ENCODE measurements at places on chromosomes 11 and 22.

GRCh38 chr11:121553389-121553788 lies 100.6 kb upstream of the SORL1-AS1 start:
- DNase-seq: no peak

- DNase-seq: peak; percentile 12
Measured at GRCh38 chr22:21055880-21056319, 10.2 kb downstream of the LRRC74B start.

GRCh38 chr11:130765406-130765805 lies 150.9 kb downstream of the SNX19 start:
- no peak for DNase-seq

- DNase-seq: no peak
Measured at GRCh38 chr11:121253951-121254350, 38.6 kb upstream of the SC5D start.

GRCh38 chr11:57560146-57560545 lies 7.3 kb downstream of the UBE2L6 start:
- no peak for DNase-seq

DNA sequence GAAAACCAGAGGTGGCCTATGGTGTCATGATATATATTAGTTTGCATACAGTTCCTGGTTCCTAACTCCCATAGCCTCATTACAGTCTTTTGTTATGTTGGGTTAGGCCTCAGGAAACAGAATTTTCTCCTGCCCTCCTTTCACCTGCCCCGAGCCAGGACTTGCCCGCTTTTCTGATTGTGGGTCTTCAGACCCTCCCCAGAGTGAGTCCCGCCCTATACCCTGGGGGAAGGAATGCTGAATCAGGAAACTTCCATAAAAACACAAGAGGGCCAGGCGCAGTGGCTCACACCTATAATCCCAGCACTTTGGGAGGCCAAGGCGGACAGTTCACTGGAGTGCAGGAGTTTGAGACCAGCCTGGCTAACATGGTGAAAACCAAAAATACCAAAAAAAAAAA lies 70.9 kb downstream of the SLC35F2 start:
- no peak for DNase-seq

DNA sequence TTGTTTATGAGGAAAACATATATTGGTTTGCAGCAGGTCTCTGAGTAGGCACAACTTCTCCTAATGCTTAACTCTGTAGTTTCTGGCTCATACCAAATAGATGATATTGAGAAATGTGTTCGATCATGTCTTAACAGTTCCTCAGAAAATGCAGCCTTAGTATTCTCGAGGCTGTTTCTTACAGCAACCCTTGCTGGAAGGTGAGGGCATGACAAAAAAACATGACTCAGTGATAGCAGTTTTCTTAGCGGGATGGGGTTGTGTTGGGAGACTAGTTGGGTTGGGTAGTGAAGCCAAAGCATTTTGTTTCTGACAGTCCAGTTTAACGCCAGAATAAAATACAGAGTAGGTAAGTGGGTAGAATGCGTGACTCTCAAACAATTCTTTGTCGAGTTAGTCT lies 94.7 kb upstream of the PARVA start:
- no peak for DNase-seq

DNA sequence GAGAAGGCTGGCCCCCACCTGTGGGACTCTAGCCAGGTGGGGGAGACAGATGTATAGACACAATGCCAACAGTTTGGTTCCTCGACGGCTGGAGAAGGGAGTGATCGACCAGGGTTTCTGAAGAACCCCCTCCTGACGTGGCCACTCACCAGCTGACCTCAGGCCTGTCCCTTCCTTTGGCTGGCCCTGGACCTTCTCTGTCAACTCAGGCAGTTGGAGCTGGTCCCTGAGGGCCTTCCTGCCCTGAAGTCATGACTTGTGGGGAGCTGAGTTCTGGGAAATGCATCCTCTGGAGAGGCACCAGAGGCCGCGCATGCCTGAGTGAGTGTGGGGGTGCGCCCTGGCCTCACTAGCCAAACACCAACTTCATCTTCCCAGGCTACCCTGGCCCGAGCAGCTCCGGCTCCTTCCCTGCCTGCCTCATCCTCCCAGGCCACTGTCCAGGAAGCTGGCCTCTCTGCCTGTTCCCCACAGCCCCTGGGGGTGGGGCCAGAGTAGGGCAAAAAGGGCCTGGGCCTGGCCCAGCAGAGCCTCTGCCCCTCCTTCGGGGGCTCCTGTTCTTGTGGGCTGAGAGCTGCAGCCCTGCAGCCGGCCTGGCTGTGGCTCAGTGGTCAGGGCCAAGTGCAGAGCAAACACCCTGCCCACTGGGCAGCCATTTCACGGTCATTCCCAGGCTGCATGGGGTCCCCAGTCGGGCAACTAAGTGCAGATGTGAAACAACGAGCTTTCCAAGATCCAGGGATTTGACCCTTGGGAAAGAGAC lies 23.6 kb downstream of the TXN2 start:
- no peak for DNase-seq

DNA sequence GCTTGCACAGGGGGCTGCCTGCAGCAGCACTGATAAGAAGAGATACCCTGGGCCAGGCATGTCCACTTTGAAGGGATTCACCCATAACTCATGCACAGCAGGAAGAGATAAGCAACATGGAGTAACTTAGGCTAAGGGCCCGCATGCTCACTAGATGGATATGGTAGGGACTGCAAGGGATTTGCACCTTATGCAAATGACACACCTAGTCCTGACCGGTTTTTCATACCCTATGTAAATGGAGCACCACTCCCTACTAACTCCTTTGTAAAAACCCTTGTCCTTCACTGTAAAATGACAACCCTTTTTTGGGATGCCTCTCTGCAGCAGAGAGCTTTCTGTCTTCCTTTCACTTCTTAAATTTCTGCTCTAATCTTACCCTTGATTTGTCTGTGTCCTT lies 658.9 kb upstream of the CCDC179 start:
- DNase-seq: no peak

- no peak for DNase-seq
Measured at GRCh38 chr22:32619614-32620426, 145.2 kb downstream of the FBXO7 start.

DNA sequence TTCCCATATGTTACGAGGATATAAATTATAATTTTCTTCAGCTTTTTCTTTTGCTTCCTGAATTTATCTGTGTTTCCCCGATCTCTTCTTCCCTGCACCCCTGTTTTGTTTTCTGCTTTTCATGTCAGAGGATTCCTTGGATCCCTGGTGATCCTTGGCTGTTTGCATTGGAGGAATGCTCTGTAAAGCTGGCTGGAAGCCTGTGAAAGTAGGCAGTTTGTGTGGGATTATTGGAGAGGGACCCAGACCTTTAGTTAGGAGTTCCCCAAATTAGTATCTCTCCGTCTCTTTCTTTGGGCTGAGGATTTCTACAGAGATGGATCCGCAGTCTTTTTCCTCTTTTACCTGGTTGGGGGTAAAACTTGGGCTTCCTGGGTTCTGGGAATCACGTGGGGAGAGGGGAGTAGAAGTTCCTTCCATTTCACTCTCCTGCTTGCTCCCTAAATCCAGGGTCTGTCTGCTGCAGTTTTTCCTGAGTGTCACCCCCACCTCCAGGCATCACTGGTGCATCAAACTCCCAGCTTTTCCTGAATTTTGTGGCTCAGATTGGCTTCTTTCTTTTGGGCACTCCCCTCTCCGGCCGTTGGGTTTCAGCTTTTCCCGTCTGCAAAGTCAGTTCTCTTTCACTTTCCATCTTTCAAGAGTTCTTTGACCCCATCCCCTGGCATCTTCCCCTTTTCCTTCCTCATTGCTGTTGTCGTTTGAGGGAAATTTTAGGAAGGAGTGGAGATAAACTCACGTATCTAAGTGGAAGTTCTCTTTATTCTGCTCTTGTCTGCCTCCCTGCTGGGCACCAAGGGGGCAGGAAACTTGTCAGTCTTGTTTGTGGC lies 79.1 kb upstream of the ALX4 start:
- DNase-seq: peak; percentile 74

GRCh38 chr11:59669611-59670009 lies 773 bp upstream of the PATL1 start:
- DNase-seq: peak; percentile 45

- DNase-seq: no peak
Measured at GRCh38 chr11:126109941-126110731, 47.5 kb upstream of the CDON start.

DNA sequence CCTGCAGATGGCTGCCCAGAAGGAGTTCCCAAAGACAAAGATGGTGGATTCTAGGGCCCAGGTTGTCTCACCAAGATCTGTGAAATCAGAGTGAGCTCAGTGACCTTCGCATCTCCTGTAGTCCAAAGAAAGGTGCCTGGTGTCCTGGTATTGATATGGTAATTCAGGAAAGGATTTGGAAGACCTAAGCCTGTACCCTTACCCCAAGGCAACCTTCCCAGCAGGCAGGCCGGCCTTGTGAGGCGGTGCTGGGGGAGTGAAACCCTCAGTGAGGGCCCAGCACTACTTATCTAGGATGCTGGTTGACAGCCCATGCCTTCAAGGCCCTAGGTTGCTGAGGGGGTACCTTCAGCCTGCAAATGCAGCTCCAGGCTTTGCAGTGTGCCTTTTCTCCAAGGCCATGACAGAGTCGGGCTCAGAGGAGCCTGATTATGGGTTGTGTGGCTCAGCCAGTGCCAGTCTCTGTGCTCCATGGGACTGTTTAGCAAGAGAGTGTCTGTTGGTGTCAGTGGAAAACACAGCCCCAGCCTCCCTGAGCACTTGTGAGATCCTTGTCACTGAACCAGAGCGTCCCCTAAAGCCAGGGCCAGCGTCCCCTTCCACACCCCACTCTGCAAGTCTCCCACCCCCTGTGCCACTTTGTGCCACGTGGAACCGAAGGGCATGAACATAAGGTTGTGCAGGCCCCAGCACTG lies 72.8 kb upstream of the MYOD1 start:
- no peak for DNase-seq

DNA sequence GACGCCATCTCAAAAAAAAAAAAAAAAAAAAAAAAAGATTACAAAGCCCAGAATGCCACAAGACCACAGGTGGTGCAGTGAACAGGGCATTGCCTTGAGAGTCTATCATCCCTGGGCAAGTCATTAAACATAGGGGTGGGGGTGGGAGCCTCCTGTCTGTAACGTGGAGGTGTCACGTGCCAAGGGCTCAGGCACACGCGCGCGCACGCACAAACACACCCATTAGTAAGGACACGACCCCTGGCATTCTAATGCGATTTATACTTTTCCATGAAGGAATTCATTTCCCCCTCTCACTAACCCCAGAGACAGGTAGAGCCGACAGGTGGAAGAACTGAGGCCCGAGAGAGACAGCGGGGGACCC lies 5.8 kb upstream of the GCAT start:
- no peak for DNase-seq

DNA sequence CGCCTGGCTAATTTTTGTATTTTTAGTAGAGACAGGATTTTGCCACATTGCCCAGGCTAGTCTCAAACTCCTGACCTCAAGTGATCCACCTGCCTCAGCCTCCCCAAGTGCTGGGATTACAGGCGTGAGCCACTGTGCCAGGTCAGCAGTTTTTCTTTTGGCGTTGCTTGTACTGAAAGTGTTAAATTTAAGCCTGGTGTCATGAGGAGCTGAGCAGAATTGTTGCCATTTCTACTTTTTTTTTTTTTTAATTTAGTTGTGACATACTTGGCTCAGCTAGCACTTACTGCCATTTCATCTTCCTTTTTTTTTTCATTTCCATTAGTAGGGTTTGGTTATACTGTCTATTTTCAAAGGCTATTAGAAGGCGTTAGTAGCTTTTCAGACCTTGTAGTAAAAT lies 10.7 kb downstream of the TAB1 start:
- peak; percentile 50 for DNase-seq

Measured in suppressor macrophage treated with lipopolysaccharide for 4 hours (primary cell).